HFFc6 (cell line): ENCODE measurements at places on chromosomes 13 and 19. TPM values are rescaled to one million over a fixed set of nuclear protein-coding genes. Genes with fewer than 3 reads are reported as not detected.

LYPD5 gene
- total RNA-seq, result 0.48 to 0.69 TPM in 2 of 3 replicates, not detected in the other

ZFR2 gene
- total RNA-seq, result not detected in 3 replicates

ICAM4 gene
- total RNA-seq, result 0.19 to 0.62 TPM in 2 of 3 replicates, not detected in the other

PRODH2 gene
- not detected in 3 replicates for total RNA-seq

OR7D2 gene
- total RNA-seq, result not detected in 3 replicates

CYP4F2 gene
- total RNA-seq, result not detected in 3 replicates

ZNF536 gene
- not detected in 3 replicates for total RNA-seq

SMAD9 gene
- 11.7 and 16.0 TPM in 2 replicates for total RNA-seq

DNA sequence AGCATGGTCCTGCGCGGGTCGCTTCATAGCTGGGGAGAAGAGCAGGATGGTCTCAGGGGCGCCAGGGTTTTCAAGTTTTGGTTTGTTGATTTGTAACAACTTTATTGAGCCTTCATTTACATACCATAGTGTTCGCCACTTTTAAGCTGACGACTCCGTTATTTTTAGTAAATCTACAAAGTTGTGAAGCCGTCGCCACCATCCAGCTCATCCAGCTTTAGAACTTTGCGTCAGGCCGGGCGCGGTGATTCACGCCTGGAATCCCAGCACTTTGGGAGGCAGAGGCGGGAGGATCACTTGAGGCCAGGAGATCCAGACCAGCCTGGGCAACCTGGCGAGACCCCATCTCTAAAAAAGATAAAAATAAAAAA is 404 bp downstream of the C19orf44 start:
- peak; percentile 67 for DNase-seq

GRCh38 chr13:64992314-64992713 is 2237.8 kb downstream of the PCDH9 start:
- no peak for DNase-seq

GRCh38 chr19:10952809-10953208 is 8.0 kb upstream of the SMARCA4 start:
- no peak for DNase-seq

GRCh38 chr13:100097821-100098220 is 8.9 kb downstream of the PCCA start:
- DNase-seq, result no peak

DNA sequence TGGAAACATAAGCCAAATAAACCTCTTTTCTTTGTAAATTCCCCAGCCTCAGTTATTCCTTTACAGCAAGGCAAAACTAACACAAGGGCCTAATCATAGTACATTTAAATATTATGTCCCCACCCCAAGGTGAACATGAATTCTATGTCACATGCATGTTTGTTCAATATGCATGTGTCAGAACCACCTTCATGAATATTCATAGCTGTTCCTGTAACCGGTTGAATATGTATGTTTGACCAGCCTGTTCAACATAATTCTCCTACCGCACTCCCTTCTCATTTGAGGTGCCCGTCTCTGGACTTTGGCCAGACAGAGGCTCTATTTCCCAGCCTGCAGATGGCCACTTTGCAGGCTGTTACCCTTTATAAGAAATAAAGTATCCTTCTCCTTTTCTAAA is 769.4 kb upstream of the SLITRK1 start:
- no peak for DNase-seq

DNA sequence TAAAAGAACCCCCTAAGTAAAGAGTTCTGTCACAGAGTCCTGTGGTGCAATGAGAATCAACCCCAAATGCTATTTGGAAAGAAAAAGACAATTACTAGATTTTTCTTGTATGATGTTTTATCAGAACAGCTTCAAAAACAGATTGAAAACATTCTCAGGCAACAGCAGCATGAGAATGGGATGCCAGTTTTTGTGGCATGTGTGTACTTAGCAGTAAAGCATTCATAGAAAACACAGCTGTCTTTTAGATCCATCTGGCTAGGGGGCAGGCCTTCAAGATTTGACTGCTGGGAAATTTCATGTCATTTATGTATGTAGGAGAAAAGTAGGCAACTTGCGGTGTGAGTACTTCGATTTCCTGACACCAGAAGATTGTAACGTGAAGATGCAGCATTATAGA is 170.5 kb upstream of the HTR2A start:
- DNase-seq, result no peak

GRCh38 chr19:48713041-48713863 is 6.3 kb downstream of the MAMSTR start:
- no peak for DNase-seq

GRCh38 chr19:11798391-11799330 is at the start of gene ZNF491:
Gene ZNF491 (plus strand): TSS chr19:11798523. CDS start chr19:11805954, 7,431 bp downstream.
- peak; percentile 84 for DNase-seq

GRCh38 chr19:16337809-16338469 is 13.3 kb downstream of the KLF2 start:
- no peak for DNase-seq

DNA sequence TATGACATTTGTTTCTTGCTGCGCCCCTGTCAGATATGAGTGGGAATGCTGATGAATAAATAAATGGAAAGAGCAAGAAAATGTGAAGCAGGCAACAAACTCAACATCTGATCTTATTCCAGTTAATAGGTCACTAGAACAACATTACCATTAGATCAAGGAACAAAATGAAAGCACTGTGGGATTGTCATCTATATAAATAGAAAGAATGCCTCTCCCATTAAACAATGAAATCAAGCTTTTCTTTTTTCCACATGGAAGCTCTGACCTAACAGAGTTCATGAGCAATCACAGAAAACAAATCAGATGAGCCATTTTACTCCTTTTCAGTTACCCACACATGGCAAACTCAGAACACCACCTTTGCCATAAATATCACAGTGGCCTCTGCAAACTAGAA is 354.8 kb downstream of the SUCLA2 start:
- no peak for DNase-seq

DNA sequence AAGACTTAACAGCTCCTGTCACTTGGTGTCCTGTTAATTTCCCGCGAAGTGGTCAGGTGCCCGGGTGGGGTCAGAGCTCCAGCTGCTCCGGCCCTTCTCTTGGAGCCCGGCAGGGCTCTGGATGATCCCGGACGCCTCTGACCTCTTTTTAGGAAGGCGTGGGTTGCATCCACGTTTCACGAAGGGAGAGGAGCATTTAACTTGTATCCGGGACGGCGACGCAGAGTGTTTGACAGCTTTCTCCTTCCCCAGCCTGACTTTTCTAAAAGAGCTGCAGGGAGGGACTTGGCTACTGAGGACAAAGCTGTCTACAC is 656 bp downstream of the ZNF155 start:
- DNase-seq, result no peak

DNA sequence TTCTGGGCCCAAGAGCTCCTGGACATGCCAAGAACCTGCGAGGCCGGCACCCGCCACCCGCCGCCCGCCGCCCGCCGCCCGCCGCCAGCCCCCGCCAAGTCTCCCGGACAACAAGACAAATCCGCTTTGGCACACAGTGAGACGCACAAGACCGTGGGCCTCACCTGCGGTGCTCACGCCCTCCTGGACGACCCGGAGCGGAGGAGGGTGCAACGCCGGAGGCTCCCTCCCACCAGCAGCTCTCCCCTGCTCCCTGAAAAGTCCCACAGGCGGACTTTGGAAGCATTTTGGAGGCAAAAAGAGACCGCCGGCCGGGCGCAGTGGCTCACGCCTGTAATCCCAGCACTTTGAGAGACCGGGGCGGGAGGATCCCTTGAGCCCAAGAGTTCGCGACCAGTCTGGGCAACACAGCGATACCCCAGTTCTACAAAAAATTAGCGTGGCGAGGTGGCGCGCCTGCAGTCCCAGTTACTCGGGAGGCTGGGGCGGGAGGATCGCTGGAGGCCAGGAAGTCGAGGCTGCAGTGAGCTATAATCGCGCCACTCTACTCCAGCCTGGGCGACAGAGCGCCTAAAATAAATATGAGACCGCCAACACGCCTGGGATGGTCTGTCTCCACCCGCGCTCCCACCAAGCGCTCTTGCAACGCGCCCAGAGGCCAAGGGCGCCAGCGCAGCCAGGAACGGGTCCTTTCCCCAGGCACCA is 783 bp downstream of the RHPN2 start:
- DNase-seq, result no peak

DNA sequence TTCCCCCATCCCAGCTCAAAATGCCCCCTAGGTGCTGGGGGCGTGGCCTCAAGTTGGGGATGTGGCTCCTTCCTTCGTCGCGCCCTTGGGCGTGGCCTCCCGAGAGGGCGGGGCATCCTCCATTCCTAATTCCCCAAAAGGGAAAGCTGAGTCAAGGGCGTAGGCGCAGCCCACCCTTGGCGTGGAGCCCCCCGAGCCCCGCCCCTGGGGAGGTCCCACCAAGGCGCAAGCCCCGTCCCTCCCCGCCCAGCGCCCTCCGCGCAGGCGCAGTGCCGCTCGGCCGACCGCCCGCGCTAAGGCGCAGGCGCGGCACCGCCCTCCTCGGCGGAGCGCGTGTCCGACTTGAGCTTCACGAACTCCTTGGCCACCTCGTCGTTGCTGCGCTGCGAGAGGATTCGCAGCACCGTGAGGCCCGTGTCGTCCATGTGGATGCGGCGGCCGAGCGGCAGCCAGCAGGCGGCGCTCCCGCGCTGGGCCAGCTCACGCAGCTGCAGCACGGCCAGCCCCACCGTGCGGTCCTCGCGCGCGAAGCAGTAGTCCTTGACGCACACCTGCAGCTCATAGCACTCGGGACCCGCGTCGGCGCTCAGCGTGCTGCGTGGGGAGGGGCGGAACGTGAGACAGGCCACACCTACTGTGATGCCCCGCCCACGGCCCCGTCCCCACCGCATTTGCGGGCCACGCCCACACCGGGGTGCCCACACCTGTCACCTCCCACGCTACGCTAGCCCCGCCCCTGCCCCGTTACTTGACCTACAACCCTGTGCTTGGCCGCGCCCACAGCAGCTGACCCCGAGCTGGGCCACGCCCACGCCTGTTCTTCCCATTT is 50.5 kb downstream of the COLGALT1 start:
- no peak for DNase-seq

DNA sequence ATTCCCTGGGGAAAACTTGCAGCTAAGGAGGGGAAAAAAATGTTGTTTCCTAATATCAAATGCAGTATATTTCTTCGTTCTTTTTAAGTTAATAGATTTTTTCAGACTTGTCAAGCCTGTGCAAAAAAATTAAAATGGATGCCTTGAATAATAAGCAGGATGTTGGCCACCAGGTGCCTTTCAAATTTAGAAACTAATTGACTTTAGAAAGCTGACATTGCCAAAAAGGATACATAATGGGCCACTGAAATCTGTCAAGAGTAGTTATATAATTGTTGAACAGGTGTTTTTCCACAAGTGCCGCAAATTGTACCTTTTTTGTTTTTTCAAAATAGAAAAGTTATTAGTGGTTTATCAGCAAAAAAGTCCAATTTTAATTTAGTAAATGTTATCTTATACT is 33.6 kb downstream of the TNFSF11 start:
- no peak for DNase-seq
